Fibroblast of upper back skin (primary cell): ENCODE measurements at places on chromosomes 12 and 14.

- DNase-seq: no peak
Observed at GRCh38 chr12:54602661-54603060, 14.2 kb upstream of the PPP1R1A start.

- no peak for DNase-seq
Observed at GRCh38 chr12:13887779-13888388, 93.5 kb downstream of the GRIN2B start.

- DNase-seq: no peak
Observed at GRCh38 chr14:60621386-60621785, 27.9 kb downstream of the SIX1 start.

GRCh38 chr12:51692016-51692415 lies 101.0 kb downstream of the SCN8A start:
- DNase-seq: no peak

DNA sequence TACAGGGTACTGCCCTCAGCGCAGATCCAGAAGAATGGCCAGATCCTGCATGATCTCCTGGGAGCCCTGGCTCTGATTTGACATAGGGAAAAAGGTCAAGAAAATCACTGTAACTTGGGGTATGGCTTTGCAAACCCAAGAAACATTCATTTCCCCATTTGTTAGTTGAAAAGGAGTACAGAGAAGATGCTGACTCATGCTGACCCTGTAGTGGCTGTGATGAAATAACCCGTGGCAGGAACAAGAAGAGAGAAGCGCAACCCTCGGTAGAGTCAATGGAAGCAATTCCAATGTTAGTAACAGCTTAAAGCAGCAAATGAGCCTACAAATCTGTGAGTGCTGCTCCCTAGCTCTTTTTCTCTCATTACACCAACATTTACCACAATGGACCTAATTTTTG lies 281.6 kb upstream of the NPAS3 start:
- peak; percentile 86 for DNase-seq

- DNase-seq: no peak
Observed at GRCh38 chr14:98364961-98365360, 907.0 kb downstream of the BCL11B start.

DNA sequence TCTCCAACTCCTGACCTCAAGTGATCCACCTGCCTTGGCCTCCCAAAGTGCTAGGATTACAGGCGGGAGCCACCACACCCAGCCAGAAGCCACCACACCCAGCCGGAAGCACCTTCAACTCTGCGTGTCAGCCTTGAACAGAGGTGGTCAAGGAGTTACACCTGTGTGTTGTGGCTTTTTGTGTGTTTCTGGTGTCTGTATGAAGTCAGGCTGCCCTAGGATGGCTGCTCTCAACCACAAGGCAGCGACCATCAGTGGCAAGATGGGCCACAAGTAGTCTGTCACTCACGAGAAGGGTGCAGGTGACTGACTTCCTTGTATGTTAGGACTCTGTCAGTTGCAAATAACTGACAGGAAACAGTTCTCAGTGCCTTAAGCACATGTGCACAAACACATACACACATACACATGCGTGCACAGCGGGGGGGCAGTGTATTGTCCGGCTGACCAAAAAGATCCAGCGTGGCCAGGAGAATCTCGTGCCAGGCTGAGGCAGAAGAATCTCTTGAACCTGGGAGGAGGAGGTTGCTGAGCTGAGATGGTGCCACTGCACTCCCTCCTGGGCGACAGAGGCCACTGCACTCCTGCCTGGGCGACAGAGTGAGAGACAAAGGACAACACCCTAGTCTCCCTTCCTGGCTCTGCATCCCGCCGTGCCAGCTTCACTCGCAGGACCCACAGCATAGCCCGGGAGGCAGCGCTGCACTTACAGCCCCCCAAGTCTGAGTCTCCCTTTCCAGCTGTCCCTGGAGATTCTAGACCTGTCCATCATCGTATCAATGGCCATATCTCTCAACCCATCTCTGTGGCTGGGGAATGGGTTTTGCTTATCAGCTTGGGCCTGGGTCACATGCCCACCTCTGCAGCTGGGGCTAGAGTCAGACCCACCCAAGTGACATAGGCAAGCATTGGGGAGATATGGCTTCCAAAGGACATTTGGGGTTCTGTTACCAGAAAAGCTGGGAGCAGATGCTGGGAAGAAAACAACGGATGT lies 13.7 kb downstream of the P2RX4 start:
- no peak for DNase-seq

GRCh38 chr12:58750484-58750883 lies 169.8 kb downstream of the LRIG3 start:
- peak; percentile 94 for DNase-seq

GRCh38 chr14:94047581-94047980 lies 21.4 kb downstream of the OTUB2 start:
- DNase-seq: no peak

GRCh38 chr12:64915242-64915641 lies 90.8 kb downstream of the TBC1D30 start:
- no peak for DNase-seq

DNA sequence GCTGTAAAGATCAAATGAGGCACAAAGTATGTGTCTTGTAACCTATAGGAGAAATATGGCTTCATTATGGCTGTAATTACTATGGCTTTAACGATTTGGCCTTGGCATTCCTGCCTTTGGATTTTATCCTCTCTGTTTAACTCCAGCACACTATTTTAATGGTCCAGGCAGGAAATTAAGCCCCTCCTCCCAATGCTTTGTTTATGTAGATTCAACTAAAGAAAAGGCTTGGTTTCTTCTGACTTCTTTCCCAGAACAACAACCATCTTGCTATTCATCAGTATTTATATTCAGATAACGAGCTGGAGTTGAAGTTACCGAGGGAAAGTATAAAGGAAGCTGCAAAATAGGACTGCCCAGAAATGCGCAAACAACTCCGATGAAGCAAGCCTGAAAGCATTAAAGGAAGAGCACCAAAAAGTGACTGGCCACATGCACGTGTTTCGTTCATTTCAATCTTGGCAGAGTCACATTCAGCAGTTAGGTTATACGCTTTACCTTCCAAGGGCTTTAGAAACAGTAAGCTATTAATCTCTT lies 104.6 kb downstream of the NELL2 start:
- no peak for DNase-seq

GRCh38 chr12:5522432-5523335 lies 90.8 kb downstream of the NTF3 start:
- DNase-seq: no peak

- no peak for DNase-seq
Observed at GRCh38 chr12:108612788-108613282, 15.0 kb upstream of the TMEM119 start.

- DNase-seq: no peak
Observed at GRCh38 chr12:51450806-51451205, 26.2 kb downstream of the SLC4A8 start.

DNA sequence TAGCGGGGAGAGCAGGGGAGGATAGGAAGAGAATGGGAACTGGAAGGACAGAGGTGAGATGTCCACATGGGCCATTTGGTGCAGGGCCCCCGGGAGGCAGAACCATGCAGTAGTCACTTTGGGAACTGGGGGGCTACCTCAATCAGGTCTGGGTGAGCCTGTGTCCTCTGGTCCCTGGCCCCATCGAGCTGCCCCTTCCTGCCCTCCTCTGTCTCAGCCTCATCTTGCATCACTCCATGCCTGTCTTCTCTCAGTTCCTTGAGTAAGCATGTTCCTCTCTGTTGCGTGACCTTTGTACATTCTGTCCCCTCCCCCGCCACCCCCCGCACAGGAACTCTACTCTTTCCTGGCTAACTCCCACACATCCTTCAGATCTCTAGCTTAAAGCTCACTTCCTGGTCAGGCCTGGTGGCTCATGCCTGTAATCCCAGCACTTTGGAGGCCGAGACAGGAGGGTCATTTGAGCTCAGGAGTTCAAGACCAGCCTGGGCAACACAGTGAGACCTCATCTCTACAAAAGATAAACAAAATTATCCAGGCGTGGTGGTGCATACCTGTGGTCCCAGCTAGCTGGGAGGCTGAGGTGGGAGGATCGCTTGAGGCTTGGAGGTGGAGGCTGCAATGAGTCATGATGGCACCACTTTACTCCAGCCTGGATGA lies 23.2 kb downstream of the FOS start:
- peak; percentile 31 for DNase-seq

GRCh38 chr12:118337194-118337838 lies 35.4 kb downstream of the TAOK3 start:
- DNase-seq: no peak

GRCh38 chr12:101727098-101727497 lies 12.2 kb downstream of the SYCP3 start:
- DNase-seq: no peak

- DNase-seq: peak; percentile 10
Observed at GRCh38 chr12:7731486-7731885, 15.7 kb downstream of the CLEC4C start.

DNA sequence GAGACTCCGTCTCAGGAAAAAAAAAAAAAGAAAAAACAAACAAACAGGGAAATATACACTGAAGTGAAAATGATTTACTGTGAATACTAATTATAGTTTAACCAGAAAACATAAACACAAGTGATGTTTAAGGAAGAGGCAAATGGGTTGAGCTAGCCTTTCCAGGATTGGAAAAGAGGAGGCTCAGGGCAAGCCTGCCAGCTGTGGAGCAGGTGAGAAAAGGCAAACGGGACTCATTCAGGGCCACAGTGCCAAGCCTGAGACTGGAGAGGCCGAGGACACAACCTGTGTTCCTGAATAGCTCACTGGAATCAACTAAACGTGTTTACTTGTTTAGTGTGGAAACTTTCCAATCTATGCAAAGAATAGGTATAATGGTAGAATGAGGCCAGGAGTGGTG lies 35.7 kb upstream of the MAPKAPK5 start:
- DNase-seq: no peak

DNA sequence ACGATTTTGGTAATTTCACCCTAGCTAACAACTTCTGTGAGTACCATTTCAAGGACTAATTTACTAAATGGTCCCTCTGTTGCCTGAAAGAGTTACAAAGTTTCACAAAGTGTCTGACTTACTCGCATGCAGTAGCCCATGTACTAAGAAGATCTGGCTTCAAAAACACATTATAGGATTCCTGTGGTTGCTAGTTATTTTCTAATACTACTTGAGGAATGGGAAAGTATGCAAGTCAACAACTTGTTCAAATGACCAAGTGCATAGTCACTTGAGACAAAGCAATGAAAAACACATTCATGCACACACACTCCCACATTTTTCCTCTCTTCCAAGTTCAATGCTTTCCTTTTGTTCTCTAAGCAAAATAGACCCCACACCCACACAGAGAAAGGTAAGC lies 219.7 kb upstream of the TMPO start:
- peak; percentile 44 for DNase-seq

GRCh38 chr14:105303949-105304348 lies 3.1 kb upstream of the BRF1 start:
- no peak for DNase-seq

GRCh38 chr12:79012636-79013035 lies 148.1 kb downstream of the SYT1 start:
- no peak for DNase-seq

DNA sequence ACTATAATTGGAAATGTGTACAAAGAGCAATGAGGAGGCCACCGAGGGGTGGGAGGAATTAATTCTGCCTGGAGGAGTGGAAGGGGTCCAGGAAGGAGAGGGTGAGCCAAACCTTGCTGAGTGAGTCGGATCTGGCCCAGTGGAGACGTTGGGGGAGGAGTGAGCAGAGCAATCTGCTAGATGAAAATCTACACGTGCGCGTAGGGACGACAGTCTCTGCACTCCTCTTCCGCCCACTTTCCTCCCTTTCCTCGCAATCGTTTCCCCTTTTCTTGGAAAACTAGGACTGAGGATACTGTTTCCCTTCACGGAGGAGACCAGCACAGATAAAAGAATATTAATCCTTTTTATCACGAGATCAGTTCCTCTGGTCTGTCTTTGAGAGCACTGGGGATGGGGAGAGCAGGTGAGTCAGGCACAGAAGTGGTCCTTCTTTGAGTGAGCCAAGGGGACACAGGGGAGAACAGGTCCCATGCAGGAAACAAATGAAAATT lies 2.9 kb upstream of the NAB2 start:
- peak; percentile 70 for DNase-seq

DNA sequence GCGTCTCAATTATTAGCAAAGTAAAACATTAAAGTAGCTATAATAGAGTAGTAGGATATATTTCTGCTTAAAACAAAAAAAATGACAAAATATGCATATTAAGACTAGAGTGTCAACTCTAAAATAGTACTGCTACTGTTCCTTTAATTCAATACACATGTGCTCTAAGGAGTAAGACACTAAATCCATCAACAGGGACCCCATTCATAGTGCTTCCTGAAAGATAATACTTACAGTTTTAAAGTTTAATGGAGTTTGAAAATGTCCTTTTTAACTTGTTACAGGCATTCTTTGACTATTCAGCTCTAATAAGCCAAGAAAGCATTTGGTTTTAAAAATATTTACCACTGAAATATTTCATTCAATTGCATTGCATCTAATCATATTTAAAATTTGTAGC lies 145.2 kb downstream of the ADAMTS20 start:
- DNase-seq: peak; percentile 11

- no peak for DNase-seq
Observed at GRCh38 chr12:127690161-127690560, 576.8 kb upstream of the TMEM132C start.

DNA sequence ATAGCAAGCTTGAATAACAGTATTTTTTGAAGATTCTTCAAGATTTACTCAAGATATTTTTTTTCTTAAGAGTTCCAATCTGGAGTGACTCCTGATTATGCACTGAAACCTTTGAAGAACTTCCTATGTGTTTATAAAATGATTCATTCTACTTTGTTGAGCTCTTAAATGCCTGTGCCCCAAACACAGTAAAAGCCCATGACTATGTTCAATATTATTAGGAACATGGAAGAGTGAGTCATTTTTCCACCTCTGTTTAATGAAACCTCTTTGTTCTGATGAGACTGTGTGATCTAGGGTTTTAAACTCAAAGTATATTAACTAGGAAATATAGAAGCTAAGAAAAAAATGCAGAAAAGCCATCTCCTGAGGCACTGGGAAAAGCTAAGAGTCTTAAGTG lies 415.0 kb upstream of the FBXO33 start:
- no peak for DNase-seq

- no peak for DNase-seq
Observed at GRCh38 chr14:33056213-33056612, 117.5 kb downstream of the NPAS3 start.

DNA sequence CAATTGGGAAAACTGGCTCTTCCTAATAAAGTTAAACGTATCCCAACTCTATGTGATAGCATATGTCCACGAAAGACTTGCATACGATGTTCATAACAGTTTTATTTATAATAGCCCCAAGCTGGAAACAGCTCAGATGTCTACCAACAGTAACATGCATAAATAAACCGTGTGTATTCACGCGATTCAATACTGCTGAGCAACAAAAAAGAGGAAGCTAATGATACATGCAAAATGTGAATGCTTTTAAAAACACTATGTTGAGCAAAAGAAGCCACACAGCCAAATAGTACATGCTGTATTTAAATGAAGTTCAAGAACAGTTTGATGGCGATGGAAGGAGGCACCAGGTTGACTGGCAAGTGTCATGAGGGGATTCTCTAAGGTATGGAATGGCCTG lies 55.7 kb downstream of the TRIM9 start:
- no peak for DNase-seq
